Stimulated activated CD4-positive, alpha-beta T cell treated with anti-CD3 and anti-CD28 coated beads, Interleukin-1b, Interleukin-23, amount 100 ng/mL, for 1 hour (primary cell): ENCODE measurements at places on chromosomes 5 and 9.

DNA sequence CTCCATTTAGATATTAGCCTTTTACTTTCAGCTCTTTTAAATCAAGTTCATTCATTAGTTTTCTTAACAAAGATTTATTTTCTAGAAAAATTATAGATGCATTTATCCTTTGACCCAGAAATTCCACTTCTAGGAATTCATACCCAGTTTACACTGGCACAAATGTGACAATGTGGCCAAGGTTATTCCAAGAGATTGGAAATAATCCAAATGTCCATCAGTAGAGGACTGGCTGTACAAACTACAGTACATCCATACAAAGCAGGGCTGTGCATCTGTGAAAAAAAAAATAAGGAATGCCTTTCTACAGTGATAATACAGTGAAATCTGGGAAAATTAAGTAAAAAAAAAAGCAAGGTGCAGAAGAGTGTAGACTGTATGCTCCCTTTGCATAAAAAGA lies 149.2 kb downstream of the GABBR2 start:
- no peak for DNase-seq

- no peak for DNase-seq
Measured at GRCh38 chr5:145205546-145205945, 629.6 kb downstream of the PRELID2 start.

DNA sequence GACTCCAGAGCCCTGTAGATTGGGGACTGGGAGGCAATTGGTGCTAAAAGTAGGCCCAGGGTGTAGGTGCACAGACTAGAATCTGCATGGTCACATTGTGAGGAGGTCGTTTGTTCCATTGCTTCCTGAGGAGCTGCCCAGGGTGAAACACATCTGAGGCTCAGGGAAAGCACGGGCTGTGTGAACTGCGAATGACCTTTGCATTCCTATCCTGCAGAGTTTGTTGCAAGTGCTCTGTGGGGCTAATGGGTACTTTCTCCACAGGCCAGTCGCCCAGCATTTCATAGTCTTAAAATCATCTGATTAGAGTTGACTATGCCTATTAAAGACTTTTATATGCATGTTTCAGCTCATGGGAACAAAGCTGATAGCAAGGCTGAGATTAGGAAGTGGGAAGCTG lies 14.4 kb upstream of the SLC46A2 start:
- no peak for DNase-seq

DNA sequence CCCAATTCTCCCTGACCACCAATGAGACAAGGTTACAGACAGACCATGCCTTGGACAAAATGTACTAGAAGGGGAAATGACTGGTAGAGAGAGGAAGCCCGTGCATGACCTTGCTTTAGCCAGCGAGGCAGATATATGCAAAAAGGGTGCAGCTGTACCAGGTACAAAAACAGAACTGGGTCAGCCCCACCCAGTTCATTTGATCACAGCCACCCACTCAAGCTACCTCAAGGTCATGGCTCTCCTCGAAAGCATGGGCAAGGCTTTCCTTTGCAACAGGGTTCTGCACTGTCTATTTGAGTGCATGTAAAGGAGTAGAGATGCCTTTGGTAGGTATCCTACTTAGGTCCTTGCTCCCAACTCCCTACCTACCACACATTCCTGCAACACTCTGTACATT lies 33.3 kb downstream of the TLE1 start:
- no peak for DNase-seq

DNA sequence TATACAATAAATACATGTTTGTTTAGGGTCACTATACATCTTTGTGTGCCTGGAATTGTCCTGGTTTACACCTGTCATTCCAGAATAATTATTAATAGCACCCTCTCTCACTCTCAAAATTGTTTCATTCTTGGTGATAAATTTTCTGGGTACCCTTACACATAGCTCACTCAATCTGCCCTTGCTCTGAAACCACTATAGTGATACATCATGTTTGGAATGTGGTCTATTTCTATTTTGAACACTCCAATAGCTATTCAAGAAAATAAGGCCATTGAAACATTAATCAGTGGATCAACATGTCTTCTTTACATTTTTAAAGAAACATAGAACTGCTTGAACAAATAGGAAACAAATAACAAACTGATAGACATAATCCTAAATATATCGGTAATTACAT lies 158.7 kb downstream of the ARRDC3 start:
- DNase-seq: no peak

GRCh38 chr9:27963836-27964235 lies 390.6 kb upstream of the C9orf72 start:
- no peak for DNase-seq

DNA sequence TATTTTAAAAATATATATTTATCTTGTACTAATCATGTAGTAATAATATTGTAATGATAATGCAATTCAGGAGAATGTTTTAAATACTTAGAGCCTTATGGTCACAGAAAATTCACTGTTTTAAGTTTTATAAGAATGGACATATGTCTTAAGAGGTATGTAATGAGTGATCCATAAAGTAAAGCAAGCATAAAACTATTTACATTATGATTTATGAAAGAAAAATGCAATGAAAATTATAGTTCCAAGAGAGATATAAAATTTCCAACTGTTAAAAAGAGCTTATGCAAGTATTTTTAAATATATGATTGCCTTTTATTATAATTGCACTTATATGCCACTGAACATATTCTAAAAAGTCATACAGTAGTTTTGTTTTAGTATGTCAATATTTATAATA lies 157.5 kb upstream of the TARS1 start:
- DNase-seq: no peak

- no peak for DNase-seq
Measured at GRCh38 chr5:96936431-96937320, 796 bp downstream of the LNPEP start.

- DNase-seq: no peak
Measured at GRCh38 chr5:33487236-33487635, 46.5 kb downstream of the TARS1 start.

GRCh38 chr5:57989378-57989777 lies 470.5 kb downstream of the PLK2 start:
- no peak for DNase-seq

- no peak for DNase-seq
Measured at GRCh38 chr5:160118349-160119141, 705 bp downstream of the PWWP2A start.

GRCh38 chr9:84490842-84491325 lies 150.3 kb upstream of the SLC28A3 start:
- no peak for DNase-seq

- no peak for DNase-seq
Measured at GRCh38 chr9:16671591-16672137, 198.8 kb downstream of the BNC2 start.

DNA sequence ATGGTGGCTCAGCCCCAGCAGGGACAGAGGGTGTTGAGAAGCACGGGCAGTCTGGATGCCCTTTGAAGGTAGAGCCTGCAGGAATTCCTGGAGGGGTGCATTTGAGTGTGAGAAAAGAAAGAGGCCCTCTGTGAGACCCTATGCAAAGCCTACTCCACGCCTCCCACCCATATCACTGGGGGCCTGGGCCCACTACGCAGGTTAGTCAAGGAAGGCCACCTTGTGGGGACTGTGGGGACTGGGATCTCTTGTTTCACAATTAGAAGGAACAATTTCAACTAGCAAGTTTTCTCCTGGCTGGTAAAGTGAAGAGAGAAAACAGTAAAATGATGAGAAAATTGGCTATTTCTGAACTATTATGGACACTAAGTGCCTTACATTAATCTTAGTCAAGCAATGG lies 486.2 kb upstream of the DAP start:
- no peak for DNase-seq

- no peak for DNase-seq
Measured at GRCh38 chr5:54881286-54882005, 103.9 kb downstream of the ESM1 start.
